ENCODE measurements at places on chromosomes 4 and X.

DNA sequence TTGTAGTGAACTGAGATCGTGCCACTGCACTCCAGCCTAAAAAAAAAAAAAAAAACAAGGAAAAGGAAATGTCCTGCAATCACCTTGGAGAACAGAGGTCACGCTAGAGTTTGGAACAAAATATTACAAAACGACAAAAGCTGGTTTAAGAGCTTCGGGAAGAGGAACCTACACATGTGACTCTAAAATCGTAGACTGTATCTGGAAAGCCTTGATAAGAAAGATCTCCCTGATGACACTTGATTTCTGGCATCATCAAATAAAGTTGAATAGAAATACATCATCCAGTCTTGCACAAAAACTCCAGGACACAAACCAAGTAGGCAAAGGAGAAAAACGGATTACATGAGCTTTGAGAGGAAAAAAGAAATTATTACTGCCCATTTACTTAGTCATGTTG is 31.1 kb upstream of the DOCK11 start:
- DNase-seq: no peak

- DNase-seq: no peak
Observed at GRCh38 chrX:146396409-146396808, 413.2 kb upstream of the CXorf51B start.

- no peak for DNase-seq
Observed at GRCh38 chr4:86261636-86262035, 98.2 kb downstream of the MAPK10 start.

GRCh38 chr4:11839889-11840288 is 411.2 kb upstream of the HS3ST1 start:
- no peak for DNase-seq

- DNase-seq: no peak
Observed at GRCh38 chr4:167721617-167722486, 370.5 kb upstream of the ANXA10 start.

- no peak for DNase-seq
Observed at GRCh38 chr4:7863911-7864681, 75.6 kb downstream of the AFAP1 start.

DNA sequence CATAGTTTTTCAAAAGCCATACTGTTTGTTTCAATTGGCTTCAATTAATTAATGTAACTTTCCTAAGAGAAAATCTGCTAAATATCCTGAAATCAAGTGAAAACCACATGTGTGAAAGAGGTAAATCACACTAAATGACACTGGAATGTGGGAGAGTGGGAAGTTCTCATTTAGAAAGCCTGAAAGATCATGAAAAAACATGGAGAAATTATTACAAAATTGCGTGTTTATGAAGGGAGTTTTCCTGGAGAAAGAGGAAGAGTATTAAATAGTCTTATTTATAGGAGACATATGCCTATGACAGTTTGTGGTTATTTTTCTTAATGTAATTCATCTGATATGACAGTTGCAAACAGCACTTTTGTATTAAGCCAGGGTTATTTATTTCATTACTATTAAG is 183.7 kb downstream of the DKK2 start:
- DNase-seq: no peak

- no peak for DNase-seq
Observed at GRCh38 chrX:14529290-14529989, at the start of gene GLRA2. GLRA2 (plus strand) TSS chrX:14529536; CDS start chrX:14530058, 522 bp downstream.

DNA sequence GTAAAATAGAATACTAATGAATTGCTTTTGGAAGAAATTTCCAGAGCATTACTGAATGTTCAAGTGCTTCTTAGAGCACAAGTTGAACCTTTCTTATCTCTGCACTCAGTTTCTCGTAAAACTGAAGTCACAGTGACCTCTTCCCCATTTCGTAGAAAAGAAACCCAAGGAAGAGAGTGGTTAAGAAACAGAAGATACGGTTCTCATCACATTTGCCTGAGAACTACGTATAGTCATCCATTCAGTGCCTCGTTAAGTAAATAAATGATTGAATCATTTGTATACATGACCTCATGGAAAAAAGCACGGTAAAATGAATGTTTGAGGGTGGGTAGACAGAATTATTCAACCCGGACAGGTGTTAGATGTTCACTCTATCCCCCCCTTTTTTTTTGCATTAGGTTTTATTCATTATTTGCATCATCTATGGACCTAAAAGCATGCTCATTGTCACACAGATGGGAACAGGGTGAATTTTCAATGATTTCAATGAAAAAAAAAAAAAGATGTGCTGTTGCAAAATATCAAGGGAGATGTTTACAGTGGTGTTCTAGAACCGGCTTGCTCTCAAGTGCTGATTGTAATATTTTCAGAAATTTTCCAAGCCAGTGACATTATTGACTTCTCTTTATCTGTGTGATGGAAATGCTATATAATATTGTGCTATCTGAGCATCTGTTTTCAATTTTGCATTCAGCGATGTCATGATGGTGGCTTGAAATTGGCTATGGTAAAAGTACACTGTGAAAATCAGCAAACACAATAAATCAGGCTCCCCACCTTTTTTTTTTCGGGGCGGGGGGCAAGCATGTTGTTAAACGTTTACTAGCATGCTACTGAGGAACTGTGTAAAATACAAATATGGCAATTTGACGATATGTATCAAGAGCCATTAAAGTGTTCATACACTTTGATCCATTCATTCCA is 4.3 kb downstream of the RHOH start:
- no peak for DNase-seq

- DNase-seq: no peak
Observed at GRCh38 chrX:83422836-83423235, 85.3 kb upstream of the POU3F4 start.

DNA sequence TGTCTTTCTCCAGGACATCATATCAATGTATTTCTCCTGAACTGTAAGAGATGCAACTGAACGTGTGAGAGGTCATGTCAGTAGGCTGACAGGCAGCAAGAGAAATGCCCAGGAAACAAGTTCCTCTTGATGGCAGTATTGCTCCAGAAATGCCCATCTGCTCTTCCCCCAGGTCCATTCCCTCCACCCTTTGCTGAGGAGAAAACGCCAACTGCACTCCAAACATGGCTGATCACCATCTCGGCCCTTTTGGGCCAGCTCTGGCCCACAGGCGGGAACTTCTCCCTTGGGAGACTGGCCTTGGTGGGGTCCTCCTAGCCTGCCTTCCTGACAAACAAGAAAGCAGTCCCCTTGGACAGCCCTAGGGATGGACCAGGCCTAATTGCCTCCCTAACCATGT is 276.5 kb upstream of the AGTR2 start:
- peak; percentile 49 for DNase-seq

GRCh38 chr4:56466910-56467283 is 520 bp upstream of the SRP72 start:
- no peak for DNase-seq

- no peak for DNase-seq
Observed at GRCh38 chr4:24843096-24843495, 47.7 kb downstream of the SOD3 start.

DNA sequence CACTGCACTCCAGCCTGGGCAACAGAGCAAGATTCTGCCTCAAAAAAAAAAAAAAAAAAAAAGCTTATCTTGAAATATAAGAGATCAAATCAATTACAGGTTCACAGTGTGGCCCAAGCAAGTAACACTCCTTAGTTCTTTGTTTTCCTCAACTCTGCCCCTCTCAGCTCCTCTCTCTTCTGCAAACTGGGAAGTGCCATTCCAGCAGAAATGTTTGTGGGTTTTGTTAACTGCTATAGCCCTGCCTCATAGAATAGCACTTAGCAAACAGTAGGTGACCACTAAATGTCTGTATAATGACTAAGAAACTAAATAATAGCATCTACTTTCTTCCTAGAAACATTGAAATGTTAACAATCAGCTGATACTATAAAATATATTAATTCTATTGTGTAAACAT is 160.0 kb upstream of the NAP1L5 start:
- no peak for DNase-seq

- no peak for DNase-seq
Observed at GRCh38 chr4:178414042-178414441, 971.8 kb upstream of the AGA start.

DNA sequence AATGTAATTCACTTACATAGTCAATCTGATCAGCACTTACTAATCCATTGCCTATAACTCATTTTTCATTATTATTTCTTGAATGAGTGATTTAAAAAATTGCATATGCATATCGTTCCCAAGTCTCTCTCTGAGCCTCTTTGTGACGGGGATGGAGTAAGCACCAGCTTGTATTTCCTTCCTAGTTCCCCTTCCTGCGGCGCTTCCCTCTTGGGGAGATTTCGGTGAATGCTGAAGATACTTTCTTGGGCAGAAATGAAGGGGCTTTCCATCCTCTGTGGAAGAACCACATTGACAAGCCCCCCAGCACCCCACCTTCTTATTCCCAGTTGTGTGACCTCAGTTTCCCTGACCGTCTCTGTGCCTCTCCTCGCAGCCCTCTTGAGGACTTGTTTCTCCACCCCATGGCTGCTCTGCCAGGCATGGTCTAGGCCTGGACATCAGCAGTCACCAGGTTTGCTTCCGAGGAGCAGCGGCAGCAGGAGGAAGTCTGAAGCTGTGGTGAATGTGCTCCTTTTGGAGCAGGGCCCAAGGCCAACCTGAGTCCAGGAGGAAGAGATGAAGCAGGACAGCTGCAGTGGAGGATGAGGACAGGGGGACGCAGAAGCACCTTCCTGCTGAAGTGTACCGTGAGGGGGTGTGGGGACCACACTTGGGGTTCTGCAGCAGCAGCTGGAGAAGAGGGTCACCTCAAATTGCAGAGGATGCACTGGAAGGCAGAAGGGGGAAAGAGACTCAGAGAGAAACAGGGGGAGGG is 124.9 kb downstream of the IRF2 start:
- no peak for DNase-seq

DNA sequence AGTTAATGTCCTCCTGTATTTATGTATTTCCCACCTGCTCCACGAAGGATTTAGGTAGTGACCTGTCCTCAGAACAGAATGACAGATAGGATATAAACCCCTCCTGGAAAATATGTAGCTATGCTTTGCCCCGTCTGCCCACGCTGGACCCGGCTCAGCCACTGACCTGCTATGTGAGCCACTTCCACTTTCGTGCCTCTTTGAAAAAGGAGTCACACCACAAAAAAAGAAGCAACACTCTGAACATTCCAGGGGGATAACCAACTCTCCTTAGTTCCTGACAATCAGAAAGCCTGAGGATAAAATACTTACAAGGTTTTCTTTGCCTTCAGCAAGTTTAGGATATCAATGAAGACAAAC is 11.1 kb downstream of the ACSL1 start:
- no peak for DNase-seq

DNA sequence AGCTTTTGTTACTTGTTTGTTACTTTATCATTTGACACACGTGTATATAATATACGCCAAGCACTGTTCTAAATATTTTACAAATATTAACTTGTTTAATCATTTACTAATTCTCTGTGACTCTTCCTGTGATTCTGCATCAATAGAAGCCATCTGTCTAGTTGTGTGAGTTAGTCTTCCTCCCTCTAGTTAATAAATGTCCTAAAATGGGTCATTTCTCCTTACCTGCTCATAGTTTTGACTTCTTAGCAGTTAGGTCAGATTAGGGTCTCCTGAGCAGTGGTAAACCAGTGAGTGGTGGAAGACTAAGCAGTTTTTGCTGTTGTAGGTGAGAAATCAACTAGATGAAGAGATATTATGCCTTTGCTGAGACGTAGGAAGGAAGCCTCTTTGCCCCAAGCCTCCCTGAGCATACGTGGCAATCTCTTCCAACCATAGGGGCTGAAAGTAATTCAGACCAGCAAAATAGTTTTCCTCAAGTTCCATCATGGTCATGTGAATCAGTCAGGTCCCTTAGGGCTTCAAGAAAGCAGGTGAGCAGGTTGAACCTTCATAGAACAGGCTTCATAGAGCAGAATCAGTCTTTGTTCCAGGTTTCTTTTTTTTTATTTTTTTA is 38.7 kb upstream of the THOC2 start:
- no peak for DNase-seq

All from right cardiac atrium (tissue), 5 donors.